ENCODE measurements at places on chromosomes 6 and 20.
A peak's percentile ranks its signal among the peaks of the same experiment; 100 is the strongest.

DNA sequence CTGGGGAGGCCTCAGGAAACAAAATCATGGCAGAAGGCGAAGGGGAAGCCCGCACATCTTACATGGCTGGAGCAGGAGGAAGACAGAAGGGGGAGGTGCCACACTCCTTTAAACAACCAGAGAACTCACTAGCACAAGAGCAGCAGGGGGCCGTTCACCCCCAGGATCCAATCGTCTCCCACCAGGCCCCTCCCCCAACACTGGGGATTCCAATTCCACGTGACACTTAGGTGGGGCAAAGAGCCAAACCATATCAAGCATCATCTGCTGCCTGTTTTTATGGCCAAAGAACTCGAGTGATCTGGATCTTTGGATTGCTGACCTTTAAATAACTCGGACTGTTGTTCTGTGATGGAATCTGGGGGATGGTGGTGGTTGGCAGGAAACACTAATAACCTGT, 28.0 kb downstream of the PNLDC1 start:
- DNase-seq, result no peak

- DNase-seq, result no peak
Measured at GRCh38 chr6:45115696-45116095, 212.4 kb upstream of the RUNX2 start.

GRCh38 chr20:19347943-19348456, 135.6 kb downstream of the SLC24A3 start:
- no peak for DNase-seq

- no peak for DNase-seq
Measured at GRCh38 chr6:154683756-154684523, 49.3 kb upstream of the SCAF8 start.

- DNase-seq, result no peak
Measured at GRCh38 chr6:117487821-117488220, 5.3 kb downstream of the DCBLD1 start.

- no peak for DNase-seq
Measured at GRCh38 chr6:36928547-36928918, 26.0 kb upstream of the PI16 start.

- DNase-seq, result no peak
Measured at GRCh38 chr6:30914854-30915590, 984 bp downstream of the VARS2 start.

- DNase-seq, result no peak
Measured at GRCh38 chr6:6586671-6587526, 1.6 kb upstream of the LY86 start.

- no peak for DNase-seq
Measured at GRCh38 chr6:113095841-113096240, 748.7 kb downstream of the RFPL4B start.

GRCh38 chr6:116511424-116512110, at the start of gene CALHM5:
CALHM5 (plus strand) TSS chr6:116511639; CDS start chr6:116511697, 58 bp downstream.
- peak; percentile 3 for DNase-seq

DNA sequence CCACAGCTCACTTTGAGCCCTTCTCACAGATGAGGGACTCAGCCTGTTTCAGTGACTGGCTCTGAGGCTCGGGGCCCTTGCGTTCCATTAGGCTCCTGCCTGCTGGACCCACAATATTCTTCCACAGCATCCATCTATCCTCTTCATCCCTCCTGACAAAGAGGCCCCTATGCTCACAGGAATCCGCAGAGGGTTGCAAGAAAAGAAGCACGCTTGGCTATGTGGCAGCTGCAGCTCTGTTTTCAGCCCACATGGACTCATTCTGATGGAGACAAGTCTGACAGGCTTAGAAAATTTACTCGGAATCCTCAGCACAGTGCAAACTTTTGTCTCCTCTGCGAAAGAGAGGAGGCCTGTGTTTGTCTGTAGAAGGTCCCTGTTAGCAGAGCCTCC, 207.5 kb downstream of the SYNDIG1 start:
- DNase-seq, result no peak

DNA sequence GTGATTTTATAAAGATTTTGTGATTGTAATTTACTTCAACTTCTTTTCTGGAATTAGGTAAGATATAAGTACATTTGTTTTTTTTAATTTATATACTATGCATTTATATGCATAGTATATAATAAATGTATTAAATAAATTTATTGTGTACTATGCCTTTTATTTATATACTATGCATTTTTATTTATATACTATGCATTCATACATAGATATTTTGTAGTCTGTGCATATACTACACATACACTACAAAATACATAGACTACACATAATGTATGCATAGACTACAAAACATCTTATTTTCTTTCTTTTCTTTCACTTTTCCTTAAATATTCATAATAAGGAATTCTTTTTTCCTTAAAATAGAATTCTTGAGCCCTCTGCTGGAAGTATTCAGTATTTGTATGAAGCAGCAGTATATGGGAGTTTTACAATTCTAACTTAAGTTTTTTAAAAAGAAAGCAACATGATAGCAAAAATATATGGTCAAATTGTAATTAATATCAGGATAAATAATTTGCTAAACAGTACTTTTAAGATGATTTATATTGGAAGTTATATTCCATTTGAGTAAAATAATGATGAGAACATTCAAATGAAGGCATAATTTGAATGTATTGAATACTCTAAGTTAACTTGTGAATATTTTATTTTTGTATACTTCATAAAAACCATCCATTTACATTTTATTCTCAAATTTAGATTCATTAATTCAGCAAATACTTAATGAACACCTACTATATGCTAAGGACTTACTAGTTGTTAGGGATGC, 129.3 kb downstream of the KLHL32 start:
- DNase-seq, result no peak

GRCh38 chr6:86916393-86916792, 20.9 kb upstream of the HTR1E start:
- DNase-seq, result no peak

DNA sequence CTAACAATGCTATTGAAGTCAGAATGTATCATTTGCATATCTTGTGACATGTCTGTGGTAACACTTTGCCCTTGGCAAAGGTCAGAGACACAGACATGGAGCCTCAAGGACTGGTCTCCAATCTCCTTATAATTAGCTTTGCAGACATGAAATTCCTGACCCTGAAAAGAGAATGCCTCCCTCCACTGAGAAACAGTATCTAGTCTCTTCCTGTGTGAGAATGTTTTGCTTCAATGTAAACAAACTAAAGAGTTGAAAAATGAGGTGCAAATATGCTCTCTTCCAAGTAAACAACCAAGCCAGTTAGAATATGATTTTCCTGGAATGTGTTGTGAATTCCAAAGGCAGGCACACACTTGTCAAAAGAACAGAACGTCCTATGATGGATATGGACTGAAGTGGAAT, 407.1 kb upstream of the MARCKS start:
- DNase-seq, result no peak

GRCh38 chr6:25179051-25179778, 100.0 kb upstream of the CARMIL1 start:
- no peak for DNase-seq

- no peak for DNase-seq
Measured at GRCh38 chr6:43475516-43475915, 1.9 kb upstream of the TJAP1 start.

- no peak for DNase-seq
Measured at GRCh38 chr6:31814677-31815024, 432 bp downstream of the HSPA1L start.

GRCh38 chr6:30793521-30794194, 49.3 kb upstream of the IER3 start:
- DNase-seq, result no peak

GRCh38 chr20:5919626-5920544, 30.4 kb downstream of the TRMT6 start:
- no peak for DNase-seq

DNA sequence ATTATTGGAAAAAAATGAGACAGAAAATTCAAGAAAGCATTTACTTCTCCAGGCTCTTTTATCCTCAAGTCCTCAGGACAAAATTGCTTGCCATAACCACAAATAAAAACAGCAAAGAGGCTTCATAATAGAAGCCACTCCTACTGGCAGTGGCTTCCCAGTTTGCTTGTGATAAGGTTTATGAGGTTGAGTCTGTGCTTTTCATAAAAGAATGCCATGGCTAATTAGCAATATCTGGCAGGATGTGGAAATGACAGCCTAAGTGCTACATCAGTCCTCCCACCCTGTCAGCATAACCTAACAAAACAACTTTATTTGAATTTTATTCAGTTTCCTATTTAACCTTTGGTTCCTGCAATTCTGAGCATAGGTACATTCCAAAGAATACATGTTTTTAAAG, 80.9 kb upstream of the HTR1E start:
- no peak for DNase-seq

DNA sequence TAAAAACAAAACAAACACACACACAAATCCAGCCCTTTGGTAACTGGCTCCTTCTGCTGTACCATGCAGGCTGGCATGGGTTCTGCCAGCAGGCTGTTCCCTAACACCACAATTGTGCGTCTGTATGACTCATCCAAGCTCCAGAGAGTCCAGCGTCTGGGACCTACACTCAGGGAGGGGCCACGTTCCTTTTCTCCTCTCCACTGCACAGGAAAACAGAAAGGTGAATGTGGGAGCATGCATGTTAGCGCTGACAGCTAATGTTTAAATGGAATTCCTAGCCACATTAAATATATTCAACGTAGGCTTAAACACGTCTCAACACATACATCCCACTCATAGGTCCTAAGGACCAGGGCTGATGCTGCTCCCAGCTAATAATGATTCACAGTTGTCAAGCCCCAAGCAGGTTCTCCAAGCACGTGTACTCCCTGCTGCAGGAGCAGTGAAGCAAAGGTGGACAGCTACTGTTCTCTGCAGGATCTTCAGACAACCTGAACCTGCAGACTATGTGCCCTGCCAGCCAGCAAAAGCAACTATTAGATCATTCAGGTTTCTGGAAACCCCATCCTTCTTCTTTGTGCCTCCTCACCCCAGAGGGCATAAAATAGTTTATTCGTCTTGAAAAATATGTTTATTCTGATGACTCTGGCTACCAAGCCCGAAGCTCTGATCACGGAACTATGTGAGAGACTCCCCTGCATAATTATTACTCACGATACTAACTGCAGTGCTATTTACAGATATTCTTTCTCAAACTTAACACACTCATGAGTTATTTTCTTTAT, 20.9 kb downstream of the MAP1LC3A start:
- no peak for DNase-seq

Data from Jurkat, Clone E6-1 (cell line).